Stimulated activated CD4-positive, alpha-beta T cell treated with anti-CD3 and anti-CD28 coated beads, Interleukin-1b, Interleukin-23, amount 100 ng/mL, for 1 hour (primary cell): ENCODE measurements at places on chromosomes 6 and 20.
A peak's percentile ranks its signal among the peaks of the same experiment; 100 is the strongest.

DNA sequence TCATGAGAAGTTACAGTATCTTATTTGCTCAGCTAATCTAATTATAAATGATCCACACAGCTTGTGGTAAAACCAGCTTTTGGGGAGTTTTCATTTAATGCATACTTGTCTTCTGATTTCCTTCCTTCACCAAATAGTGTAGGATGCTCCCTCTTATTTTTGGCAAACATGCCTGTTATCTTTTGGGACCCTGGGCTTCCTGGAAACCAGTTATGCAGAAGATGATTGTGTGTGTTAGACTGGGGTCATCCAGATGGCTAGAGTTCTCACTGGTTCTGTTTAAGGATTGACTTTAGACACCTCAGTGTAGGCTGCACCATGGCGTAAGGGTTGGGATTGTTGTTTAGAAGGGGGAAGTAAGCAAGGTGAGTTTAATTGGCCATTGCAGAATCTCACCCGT lies 61.3 kb downstream of the PTPN1 start:
- no peak for DNase-seq

DNA sequence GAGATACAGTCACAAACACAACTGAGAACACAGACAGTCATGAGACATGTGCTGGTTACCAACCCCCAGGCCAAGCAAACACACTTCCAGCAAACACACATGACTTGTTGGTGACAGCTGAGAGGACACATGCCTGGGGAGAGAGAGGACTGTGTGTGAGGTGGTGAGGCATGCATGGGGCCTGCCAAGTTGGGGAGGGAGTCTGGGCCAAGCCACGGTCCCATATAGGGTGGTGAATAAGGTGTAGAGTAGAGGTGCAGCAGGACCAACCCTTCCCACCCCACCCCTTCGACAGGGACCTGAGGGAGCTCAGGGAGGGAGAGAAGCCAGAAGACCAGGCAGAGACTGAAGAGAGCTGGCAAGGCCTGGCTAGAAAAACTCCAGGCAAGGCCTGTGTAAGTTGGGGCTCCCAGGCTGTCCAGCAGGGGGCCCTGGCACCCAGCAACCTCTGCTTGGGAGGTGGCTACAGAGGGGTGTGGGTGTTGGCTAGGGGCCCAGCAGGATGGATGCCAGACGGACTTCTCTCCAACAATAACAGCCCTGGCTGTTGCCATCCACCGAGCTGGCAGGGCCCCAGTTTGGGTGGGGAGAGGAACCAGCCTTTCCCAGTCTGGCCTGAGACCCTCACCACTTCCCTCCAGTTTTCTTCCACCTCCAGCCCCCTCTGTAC lies 2.0 kb upstream of the SLC29A1 start:
- peak; percentile 40 for DNase-seq

GRCh38 chr6:77638129-77638830 lies 14.6 kb upstream of the MEI4 start:
- no peak for DNase-seq

DNA sequence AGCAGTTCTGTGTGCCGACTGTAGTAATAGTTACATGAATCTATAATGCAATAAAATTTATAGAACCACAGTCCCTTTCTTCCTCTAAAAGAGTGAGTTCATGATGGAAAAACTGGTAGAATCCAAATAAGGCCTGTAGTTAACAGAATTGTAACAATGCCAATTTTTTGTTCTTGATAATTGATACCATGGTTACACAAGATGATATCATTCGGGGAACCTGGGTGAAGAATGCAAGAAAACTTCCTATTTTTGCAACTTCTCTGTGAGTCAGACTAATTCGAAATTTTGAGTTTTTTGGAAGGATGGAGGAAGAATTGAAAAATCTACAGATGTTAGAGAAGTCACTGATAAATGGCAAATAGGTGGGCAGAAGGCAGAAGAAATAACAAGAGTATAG lies 381.8 kb downstream of the CDKAL1 start:
- DNase-seq = no peak

- no peak for DNase-seq
Observed at GRCh38 chr20:4904127-4904860, 97.0 kb downstream of the SLC23A2 start.
